ENCODE measurements at places on chromosomes 12 and 14. TPM values are rescaled to one million over a fixed set of nuclear protein-coding genes. Genes with fewer than 3 reads are reported as not detected.
A peak's percentile ranks its signal among the peaks of the same experiment; 100 is the strongest.

Gene RPGRIP1
- total RNA-seq, result 0.19 TPM

Gene FOXA1
- total RNA-seq, result 0.09 TPM

DNA sequence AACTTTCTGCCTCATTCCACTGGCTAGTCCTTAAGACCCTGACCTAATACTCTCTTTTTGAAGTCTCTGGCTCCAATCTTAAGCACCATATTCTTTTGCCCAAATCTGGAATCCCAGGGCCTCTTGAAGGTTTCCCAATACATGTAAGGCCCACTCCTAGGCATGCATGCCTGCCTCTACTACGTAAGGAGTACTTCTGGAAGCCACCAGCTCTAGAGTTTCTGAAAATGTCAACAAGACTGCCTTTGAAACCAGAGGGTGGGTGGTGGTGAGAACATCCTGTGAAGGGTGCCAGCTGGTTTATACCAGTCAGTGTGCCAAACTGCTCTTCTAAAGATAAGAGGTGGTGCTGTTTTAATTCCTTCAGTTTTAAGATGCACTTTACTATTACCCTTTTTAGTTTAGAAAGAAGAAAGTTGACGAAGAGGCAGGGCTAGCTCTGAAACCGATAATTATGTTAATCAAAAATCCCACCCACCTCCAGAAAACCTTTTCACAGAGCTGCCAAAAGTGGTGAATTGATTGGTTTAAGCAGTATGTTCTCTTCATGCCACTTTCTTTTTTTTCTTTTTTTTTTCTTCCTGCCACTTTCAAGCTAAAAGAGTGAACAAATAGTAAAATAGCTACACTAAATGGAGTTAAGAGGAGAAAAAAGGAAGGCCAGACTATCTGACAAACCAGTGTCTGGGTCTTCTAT lies 8.7 kb upstream of the WDR89 start:
- DNase-seq, result peak; percentile 74
- H3K27me3 ChIP-seq, result no peaks in the 10 kb centered on the region

DNA sequence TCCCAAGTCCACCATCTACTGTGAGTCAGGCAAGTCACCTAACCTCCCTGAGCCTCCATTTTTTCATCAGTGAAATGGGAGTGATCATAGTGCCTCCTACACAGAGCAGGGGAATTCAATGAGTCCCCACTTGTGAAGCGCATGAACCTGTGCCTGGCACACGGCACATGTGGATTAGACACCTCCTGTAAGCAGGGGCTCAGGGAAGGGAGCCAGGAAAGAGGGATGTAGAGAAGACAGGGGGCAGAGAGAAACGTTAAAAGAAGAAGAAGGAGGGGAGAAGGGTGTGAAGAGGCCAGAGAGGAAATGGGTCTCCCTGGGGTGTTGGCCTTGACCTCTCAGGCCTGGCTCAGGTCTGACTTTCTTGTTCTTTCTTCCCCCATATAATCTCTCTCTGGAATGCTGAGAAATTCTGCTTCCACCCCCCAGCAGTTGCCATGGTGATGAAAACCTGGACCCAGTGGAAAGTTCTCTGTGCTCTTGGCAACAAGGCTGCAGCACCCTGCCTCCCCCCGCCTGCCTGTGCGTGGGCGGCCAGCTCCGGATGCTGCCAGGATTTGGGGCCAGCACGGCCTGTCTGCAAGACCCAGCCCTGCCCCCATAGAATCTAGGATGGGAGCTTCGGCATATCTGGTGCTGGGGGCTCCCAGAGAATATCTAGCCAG lies 94.5 kb downstream of the CALM1 start:
- no peaks in the 10 kb centered on the region for H3K36me3 ChIP-seq
- no peaks in the 10 kb centered on the region for H3K4me1 ChIP-seq
- DNase-seq, result no peak

Gene CLEC6A
- 0.09 TPM for total RNA-seq

Gene SLC8A3
- total RNA-seq, result 0.99 TPM
